Stimulated activated CD4-positive, alpha-beta T cell treated with anti-CD3 and anti-CD28 coated beads, Interleukin-12 subunit alpha, Interleukin-12 subunit beta, amount 100 ng/mL, for 48 hours (primary cell): ENCODE measurements at places on chromosomes 1 and 21.

GRCh38 chr1:176543360-176544129 is 80.6 kb downstream of the PAPPA2 start:
- DNase-seq, result no peak

DNA sequence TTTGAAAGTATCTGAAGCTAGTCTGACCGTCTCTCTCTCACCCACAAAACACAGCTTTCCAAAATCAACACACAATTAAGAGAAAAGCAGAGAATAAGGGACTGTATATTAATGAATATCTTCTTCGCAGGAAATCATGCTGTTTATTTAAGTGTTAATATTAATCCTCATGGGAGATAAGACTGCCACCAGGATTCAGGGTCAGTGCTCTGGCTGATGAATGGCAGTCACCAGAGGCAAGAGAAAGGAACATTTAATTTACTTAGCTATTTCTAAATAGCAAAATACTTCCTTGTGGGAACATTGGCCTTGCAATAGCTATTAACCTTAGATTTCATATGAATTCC is 2.2 kb downstream of the SCYL3 start:
- DNase-seq, result no peak

GRCh38 chr1:25573961-25574360 is 30.6 kb downstream of the LDLRAP1 start:
- no peak for DNase-seq

DNA sequence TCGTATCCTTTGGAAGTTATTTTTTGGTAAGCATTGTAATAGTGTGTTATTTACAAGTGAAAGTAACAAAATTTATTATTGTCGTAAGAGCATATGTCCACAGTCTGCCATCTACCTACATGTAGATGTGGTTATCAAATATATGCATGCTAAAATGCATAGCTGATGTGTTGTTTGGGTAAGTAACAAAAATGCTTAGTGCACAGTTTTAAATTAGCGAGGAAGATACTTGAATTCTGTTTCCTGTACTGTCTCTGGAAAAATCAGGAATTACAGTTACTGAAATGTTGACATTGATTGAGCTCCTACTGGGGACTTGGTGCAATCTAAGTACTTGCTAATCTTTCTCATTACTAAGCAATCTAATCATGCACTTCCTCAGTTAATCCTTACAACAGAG is 14.3 kb downstream of the WDR64 start:
- DNase-seq, result no peak

DNA sequence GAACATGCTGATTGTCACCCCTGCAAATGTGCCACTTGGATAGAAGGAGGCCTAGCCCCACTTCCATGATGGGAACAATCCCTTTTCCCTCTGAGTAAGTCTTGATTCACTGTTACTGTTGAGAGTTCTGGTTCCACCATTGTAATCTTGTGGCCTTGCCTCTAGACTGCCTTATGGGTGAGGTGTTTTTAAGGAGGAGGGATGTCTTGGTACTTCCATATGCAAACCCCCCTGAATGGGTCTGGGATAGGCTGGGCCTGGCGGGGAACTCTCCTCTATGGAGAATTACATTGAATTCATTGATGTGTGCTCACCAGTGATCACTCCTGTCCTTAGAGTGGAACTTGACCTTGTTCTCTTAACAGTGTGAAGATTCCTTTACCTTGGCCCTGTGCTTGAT is 5.8 kb downstream of the GALNT2 start:
- DNase-seq, result no peak

GRCh38 chr1:56526571-56527174 is 52.7 kb downstream of the PLPP3 start:
- DNase-seq, result no peak

- no peak for DNase-seq
These were observed 173.7 kb downstream of the KCNJ6 start for GRCh38 chr21:37742532-37742931.

GRCh38 chr1:29362764-29363163 is 126.4 kb downstream of the PTPRU start:
- no peak for DNase-seq

- DNase-seq, result no peak
These were observed 15.2 kb downstream of the SAMD11 start for GRCh38 chr1:938711-939489.

DNA sequence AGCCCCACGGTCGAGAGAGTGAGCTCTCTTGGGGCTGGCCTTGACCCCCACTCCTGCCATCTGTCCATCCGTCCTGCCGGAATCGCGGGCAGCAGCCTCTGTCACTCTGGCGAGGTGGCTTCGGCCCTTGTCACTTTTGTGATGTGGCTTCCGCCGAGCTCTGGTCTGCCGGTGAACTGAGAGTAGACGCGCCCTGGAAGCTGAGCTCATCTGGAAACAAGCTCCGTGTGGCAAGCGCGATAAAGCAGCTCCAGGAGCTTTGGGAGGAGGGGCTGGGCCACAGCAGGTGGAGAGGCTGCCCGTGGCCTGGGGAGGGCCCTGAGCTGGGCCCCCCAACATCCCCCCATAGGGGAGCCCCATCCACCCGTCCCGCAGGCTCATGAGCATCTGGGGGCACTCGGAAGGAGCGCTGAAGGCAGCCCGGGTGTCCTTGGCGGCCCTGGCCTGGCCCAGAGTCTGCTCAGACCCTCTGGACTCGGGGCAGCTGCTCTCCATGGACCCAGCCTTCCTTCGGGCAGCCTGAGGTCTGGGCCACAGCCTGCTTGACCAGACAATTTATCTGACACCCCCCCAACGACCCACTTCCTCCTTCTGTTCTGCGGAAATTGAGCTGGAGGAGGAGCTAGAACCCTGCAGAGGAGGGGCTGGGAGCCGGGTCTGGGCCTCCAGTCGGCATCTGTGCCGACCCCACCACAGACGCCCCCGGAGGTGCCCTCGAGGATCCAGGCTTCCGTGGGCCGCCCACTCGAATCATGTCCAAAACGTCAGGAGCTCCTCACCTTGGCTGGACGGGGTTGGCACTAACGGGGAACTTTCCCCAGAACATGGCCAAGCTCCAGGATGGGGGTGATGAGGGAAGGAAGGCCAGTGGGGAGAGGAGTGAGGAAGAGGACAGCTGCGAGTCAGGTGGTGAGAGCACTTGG is 59.1 kb downstream of the SLC19A1 start:
- no peak for DNase-seq

- DNase-seq, result no peak
These were observed 25.7 kb upstream of the GNG4 start for GRCh38 chr1:235675152-235675890.

DNA sequence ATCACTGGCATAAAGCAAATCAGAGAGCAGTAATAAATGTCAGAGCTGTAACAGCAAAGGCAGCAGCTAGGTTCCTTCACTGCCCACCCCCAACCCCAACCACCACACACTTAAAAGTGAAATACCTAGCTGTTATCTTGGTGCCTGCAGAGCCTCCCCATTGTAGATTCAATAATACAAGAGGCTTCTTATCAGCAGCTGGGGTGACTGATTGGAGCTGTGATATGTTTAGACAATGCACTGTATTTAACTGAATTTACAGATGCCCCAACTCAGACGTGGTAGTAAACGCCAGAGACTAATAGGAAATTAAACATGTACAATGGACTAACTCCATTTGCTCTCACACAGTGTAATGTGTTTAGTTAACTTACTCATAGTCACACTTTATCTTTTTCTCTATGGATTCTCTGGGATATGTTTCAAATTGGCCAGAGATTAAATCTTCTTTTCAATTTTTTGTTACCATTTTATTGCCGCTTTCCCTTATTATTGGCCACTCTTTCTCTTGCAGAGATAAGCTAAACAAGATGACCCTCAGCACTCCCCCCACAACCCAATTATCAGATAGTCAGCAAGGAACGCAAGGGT is 117.1 kb downstream of the ESRRG start:
- no peak for DNase-seq

- no peak for DNase-seq
These were observed 35.3 kb upstream of the DMRTA2 start for GRCh38 chr1:50458507-50458906.

DNA sequence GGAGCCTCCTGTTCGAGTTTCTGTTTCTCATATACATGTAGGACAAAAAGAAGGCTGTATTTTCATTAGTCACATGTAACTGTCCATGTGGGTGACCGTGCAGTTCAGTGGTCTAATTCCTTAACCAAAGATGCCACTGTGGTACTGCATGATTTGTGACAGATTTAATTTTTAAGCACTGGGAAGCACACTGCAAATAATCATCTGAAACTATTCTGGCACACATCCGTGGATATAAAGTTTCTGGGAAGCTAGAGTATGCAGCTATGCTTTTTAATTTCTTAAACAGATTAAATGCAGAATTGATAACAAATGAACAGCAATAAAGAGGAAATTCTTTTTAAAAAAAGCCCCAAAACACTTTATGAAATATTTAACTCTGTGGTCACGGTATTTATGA is 254.8 kb downstream of the LMO4 start:
- no peak for DNase-seq

GRCh38 chr1:5857508-5858090 is 134.6 kb downstream of the NPHP4 start:
- no peak for DNase-seq

- no peak for DNase-seq
These were observed 648.8 kb downstream of the NPHP4 start for GRCh38 chr1:5343256-5344020.
